ENCODE measurements at places on chromosomes 12 and 14. TPM values are rescaled to one million over a fixed set of nuclear protein-coding genes. Genes with fewer than 3 reads are reported as not detected.
A peak's percentile ranks its signal among the peaks of the same experiment; 100 is the strongest.

The CLSTN3 gene
- 48.1 TPM for total RNA-seq

The DCN gene
- total RNA-seq: 4,675 TPM

The KLHDC1 gene
- 28.7 TPM for total RNA-seq

- DNase-seq: no peak
Measured at GRCh38 chr14:85856430-85856829, 326.5 kb downstream of the FLRT2 start.

- DNase-seq: no peak
Measured at GRCh38 chr12:5194306-5194705, 150.6 kb downstream of the KCNA5 start.

DNA sequence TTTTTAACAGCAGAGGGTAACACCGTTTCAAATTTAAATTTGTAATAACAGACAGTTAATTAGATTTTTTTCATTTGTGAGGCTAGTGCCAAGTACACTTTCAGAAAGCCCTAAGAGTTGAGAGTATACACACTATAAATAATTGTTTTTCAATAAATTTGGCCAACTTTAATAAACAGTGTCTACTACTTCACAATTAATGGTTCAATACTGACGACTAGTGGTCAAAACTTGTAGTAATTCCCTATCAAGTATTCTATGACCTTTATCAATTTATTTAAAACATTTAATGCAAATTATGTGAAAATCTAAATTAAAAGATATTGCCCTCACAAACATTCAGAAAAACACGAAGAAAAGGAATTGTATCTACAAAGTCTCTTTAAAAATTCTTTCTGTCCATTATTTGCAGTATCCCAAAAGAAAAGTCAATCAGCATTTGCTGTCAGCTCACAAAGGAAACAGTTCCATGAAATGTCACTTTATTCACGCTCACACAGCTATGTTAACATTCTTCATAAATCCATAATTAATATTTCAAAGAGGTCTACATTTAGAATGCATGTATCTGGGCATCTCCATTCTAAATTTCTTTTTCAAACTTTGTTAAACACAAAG, 91.2 kb downstream of the CEP128 start:
- no peak for DNase-seq

DNA sequence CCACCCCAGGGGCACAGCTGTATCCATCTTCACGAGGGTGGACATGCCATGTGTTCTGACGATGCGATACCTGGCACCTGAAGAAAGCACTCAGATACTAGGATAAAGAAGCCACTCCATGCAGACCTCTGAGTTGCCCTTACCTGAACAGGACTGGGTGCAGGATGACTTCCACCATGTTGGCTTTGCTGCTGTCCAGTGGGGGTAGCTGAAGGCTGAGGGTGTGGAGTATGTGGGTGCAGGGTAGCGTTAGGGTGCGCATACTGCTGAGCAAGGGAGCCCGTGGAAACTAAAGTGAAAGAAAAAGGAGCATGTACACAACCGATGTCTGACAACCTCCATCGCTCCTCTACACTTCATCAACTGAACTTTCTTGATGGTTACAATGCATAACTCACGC, 51.3 kb downstream of the SH2B3 start:
- DNase-seq: no peak

GRCh38 chr14:68473794-68474193, 319.1 kb downstream of the ZFP36L1 start:
- no peak for DNase-seq

- DNase-seq: peak; percentile 64
Measured at GRCh38 chr12:8698132-8698851, 501 bp downstream of the RIMKLB start.
